Motor neuron (in vitro differentiated cells): ENCODE measurements at places on chromosomes 6 and 20.

DNA sequence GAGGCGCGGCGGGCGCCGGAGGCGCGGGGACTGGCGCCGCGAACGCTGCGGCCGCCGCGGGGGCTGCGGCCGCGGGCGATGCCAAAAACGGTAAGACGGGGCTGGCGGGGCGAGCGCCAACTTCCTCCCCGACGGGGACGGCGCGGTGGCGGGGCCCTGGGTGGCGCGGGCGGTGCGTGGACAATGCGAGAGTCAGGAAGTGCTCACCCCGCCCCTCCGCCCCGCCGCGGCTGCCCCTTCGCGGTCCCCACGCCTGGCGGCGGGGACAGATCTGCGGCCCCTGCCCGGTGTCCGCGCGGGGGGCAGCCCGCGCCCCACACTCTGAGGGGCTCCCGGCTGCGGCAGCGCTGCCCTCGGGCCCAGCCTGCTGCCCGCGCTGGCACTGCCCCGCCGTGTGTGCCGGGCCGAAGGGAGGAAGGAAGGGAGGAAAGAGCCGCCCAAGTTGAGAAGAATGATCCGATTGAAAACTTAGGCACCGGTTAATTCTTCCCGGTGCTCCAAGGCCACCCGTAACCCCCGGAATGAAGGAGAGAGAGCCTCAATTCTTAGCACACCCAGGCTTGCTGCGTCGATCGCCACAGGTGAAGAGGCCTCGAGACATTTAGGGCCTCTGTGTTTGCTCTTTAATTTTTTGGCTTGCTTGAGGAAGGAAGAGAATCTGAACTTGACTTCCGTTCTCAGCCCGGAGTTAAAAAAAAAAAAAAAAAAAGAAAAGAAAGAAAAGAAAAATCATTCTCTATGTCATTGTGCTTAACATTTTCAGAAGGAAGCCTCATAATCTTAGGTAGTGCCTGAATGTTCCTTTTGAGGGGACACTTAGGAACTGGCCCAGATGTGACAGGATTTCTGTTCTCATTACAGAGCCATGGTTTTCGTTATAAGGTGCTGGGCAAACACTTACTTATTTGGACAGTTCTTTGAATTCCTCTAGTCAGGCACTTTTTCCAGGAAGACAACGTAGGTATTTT, 982 bp downstream of the HECA start:
- peak; percentile 53 for ATAC-seq

DNA sequence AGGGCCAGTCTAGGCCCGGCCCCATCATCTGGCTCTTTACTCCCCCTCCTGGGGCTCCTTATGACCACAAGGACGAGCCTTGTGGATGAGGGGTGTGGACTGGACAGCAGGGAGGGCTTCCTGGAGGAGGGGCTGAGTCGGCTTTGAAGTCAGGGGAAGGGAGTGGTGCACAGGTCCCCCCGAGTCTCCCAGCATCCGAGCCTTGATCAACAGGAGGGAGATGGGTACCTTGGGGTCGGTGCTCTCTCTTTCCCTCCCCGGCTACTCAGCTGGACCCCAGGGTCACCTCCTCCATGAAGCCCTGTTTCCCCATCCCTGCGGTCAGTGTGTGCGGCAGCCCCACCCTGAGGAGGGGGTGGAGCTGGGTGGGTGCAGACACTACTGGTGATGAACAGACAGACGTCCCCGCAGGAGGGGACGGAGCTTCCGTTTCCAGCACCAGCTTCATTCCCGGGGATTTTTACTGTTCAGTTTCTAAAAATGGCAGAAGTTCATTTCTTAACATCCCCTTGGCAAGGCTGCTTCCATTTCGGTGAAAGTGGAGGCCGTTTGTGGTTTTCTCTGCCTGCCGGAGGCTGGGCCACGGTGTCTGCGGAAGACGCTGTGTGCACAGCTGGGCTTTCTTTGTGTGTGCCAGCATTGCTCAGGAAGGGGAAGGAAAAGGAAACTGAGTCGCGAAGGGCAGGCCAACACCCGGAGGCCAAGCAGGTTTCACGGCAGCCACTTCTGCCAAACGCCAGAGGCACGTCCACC, 19.6 kb downstream of the NTSR1 start:
- ATAC-seq, result no peak

DNA sequence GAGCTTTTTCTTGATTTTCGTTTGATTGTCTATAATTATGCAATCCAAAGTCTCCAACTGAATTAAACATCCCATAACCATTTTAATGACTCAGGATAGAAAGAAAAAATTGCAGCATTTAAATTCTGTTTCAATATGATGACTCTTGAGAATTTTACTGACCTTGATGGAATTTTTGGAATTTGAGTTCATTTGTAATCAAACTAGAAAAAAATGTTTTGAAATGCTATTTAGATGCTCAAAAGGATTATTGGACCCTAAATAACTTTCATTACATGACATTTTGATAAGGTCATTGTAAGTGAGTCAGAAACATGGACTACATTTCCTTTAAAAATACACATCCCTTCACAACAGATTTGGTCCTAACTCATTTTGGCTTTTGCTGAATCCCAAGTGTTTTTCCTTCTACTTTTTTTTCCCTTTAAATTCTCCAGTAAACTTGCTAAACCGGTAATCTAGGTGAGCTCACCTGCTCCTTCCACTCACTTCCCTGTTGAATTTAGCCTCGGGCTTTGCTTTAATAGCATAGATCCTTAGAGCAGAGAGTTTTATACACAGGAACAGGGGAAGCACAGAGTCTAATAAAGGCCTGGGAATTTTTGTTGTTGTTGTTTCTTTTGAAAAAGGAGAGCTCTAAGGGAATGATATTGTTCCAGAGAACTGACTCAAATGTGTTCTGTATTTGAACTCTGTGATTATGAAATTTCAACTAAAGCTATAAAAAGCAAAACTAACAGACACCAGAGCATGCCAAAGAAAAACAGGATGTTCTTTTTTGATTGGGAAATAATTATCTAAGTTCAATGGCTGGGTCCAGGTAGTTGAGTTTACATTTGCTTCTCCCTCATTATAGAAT, 1088.2 kb upstream of the CITED2 start:
- ATAC-seq, result peak; percentile 18

DNA sequence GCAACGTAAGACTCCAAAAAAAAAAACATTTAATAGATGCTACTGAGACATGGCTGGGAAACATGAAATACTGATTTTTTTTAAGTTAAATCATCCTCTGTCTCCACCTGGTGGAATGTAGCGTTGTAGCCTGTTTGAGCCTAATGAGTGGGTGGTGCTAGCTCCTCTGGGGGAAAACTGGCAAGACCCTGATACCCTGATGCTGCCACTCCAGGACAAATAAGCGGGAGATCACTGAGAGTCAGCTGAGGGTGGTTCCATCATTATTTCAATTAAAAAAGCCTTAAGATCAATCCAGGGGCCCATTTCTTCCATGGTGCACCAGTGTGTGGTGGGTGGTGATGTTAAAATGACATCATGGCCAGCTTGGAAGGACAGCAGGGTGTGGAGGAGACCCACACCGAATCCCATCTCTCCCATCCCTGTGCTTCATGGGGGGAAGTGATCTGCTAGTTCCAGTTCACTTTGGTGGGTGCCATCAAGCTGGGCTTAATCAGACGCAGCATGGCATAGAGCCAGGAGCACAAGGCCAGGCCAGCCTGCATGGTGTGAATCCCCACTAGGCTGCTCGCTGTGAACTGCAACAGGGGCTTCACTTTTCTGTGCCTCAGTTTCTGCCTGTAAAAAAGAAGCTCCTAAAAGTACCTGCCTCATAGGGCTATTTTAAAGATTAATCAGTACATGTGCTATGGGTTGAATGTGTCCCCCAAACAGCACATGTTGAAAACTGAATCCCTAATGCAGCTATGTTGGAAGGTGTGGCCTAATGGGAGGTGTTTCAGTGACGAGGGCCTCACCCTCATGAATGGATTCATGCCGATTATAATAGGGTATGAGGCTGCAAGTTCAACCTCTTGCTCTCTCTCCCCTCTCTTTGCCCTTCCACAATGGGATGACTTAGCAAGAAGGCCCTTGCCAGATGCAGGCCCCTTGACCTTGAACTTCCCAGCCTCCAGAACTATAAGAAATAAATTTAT, 13.0 kb upstream of the MRPS10 start:
- ATAC-seq, result peak; percentile 73

- ATAC-seq, result no peak
Observed at GRCh38 chr6:53238311-53238710, 89.7 kb upstream of the GCM1 start.

GRCh38 chr6:142300758-142301650, 803 bp upstream of the ADGRG6 start:
- ATAC-seq, result peak; percentile 64

DNA sequence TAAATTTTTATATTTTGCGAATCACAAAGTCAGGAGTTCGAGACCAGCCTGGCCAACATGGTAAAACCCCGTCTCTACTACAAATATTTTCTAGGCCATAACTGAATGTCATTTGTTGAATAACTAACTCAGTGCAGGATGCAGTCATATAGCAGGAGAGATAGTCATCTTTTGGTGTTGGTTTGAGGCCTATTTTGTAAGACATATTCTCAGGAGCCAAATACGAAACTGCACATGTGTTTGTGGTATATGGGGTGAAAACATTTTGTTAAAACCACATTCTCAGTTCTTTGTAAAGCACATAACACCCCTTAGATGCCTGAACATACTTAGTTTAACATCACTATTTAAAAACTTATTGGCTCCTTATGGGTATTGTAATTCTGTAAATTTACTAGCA, 4.7 kb upstream of the ENPP5 start:
- ATAC-seq, result no peak

GRCh38 chr6:27608916-27609883, 136.3 kb upstream of the ZNF184 start:
- ATAC-seq, result no peak

GRCh38 chr6:83198486-83199172, 5.5 kb downstream of the RWDD2A start:
- no peak for ATAC-seq

DNA sequence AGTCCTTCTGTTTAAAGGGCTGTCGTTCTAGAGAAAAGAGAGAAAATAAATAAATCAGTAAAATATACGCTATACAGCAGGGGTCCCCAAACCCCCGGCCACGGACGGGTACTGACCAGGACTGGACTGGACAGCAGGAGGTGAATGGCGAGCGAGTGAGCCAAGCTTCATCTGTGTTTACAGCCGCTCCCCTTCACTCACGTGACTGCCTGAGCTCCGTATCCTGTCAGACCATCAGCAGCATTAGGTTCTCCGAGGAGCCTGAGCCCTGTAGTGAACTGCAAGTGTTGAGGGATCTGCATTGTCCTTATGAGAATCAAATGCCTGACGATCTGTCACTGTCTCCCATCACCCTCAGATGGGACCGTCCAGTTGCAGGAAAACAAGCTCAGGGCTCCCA, 76.5 kb downstream of the ZNF217 start:
- ATAC-seq, result no peak

GRCh38 chr6:113723182-113723581, 134.0 kb upstream of the MARCKS start:
- ATAC-seq, result no peak
